Fibroblast of mammary gland (primary cell): ENCODE measurements at places on chromosomes 12 and 14.

DNA sequence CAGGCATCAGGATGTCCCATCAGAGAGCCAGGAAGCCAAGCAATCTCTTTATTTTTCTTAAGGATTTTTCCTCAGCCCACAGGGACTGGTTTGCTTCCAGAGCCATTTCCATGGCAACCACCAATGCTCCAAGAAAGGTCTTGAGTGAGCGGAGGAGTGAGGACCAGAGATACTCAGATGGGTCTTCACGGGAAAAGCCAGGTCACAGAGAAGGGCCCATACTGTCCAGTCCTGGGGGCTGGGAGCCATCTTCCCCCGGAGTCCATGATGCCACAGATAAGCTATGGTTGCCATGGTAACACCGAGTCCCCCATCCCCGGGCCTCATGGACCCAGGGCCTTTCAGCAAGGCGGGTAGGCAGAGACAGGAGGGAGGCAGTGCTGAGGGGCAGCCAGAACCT is 28.6 kb downstream of the CMKLR1 start:
- DNase-seq, result peak; percentile 25

DNA sequence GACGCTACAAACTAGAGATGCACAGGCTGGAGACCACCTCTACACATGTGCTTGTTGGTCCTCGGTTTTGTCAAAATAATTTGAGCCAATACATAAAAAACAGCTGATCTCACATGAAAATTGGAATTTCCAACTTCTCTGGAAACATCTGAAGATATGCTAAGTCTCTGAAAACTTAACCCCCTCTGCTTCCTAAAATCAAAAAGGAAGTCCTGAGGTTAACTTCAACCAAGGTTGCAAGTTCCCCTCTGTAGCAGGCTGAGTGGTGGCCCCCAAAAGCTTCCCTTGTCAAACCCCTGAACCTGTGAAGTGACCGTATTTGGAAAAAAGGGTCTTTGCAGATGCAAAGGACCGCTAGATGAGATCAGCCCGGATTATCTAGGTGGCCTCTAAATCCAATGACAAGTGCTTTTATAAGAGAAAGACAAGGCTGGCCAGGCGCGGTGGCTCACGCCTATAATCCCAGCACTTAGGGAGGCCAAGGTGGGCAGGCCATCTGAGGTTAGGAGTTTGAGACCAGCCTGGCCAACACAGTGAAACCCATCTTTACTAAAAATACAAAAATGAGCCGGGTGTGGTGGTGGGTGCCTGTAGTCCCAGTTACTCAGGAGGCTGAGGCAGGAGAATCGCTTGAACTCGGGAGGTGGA is 32.0 kb upstream of the VPS37B start:
- no peak for DNase-seq

- peak; percentile 5 for DNase-seq
These were observed 18.6 kb upstream of the CCDC198 start for GRCh38 chr14:57512220-57512619.

DNA sequence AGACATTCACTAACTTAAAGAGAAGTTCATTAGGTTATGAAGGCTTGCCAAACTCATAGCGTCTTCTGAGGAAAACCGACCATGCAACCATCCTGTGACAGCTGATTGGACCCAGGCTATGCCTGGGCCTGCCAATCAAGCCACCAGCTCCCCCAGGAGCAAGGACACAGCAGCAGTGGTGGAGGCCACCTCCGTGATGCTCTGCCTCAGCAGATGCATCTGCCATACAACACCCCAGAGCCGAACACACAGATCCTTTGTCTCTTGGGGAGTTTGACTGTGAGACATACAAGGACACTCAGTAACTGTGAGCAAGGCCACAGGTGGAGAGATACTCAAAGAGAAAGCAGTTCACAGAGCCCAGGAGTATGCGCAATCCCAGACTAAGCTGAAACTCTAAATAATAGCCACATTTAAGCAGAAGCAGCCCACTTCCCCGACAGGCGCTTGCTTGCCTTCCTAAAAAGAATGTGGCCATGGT is 10.0 kb upstream of the CNIH1 start:
- no peak for DNase-seq

GRCh38 chr12:20434996-20435395 is 66.7 kb downstream of the PDE3A start:
- peak; percentile 18 for DNase-seq

DNA sequence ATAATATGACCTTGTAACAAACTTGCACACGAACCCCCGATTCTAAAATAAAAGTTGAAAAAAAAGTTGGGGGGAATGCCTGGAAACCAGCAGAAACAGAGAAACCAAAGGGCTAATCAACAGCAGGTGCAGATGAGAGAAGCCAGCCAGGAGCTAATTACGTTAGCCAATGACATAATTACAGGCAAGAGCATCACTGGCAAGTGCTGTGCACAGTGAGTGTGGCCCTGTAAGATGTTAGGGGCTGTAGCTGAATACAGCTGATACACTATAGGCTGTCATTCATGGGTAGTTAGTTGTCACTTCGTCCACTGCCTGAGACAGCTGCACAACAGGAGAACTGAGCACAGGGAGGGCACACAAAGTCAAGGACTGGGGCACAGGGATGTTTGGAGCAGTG is 7.3 kb upstream of the FGF23 start:
- no peak for DNase-seq

DNA sequence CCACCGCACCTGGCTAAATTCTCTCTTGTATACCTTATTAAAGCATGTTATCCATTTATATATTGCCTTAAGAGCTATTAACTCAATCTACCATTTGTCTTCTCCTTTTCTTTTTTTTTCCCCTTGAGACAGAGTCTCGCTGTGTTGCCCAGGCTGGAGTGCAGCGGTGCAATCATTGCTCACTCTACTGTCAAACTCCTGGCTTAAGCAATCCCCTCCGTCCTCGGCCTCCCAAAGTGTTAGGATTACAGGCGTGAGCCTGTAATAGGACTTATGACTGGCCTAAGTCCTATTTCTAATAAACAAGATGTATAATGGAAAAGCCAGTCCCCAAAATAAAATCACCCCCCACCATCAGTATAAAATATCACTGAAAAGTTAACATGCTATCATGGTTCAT is 14.4 kb downstream of the SNX6 start:
- no peak for DNase-seq

DNA sequence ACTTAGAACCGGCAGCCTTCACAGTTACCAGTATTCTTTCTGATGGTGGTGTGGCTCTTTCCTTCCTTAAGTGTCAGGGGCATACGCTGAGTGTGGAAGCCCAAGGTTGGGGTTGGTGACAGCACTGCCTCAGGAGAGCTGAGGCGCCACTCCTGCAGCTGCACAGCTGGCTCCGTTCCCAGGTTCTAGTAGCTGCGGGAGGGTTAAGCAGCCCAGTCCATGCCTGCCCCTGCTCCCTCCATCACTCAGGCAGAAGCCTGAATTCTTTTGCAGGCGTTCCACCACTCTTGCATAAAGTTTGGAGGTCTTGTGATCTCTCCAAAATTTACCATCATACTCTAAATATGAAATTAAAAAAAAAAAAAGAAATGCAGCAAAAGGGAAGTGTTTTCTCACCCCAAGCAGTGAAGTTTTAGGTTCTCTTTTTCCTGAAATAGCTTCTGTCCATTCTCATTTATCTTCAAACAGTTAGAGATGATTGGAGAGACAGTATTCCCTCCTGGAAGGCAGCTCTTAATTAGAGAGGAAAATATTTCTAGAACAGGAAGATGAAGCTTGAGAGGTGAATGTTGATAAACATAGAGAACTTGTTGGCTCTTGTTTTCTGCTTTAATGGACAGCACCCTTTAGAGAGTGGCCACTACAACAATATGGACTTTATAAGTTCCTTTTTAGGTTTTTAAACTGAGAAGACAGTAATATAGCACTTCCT is 136.1 kb downstream of the FGD4 start:
- peak; percentile 73 for DNase-seq

DNA sequence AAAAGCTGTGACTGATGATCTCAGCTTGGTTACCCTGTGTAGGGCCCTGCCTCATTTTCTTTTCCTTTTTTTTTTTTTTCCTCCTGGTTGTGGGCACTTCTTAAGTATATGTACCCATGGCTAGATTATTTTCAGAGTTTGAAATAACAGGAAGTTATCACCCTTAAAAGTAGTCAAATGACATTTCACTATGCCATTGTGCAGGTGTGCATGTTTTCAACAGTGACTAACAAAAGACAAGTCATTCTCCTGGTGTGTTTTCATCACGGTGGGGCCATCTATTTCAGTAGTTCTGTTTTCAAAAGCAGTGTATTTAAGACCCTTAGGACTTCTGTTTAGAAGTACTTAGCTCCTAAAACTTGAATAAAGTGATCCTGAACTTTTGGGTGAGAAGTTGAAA is 15.0 kb downstream of the GABARAPL1 start:
- no peak for DNase-seq

DNA sequence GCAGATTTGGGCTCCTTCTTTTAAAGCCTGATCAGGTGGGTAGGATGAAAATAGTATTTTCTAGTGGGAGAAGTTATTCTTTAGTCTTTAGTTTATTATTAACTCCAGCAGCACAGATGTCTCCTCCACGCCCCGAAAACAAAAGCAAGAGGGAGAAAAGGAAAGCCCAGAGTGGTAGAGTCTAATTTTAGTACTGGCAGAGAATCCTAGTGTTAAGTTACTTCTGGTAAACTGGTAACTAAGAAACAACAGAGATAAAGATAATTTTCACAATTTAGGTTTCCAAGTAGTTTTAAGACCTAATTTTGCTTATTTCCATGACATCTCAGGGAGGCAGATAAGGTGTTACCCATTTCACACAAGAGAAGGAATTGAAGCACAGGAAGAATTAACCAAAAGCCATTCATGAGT is 16.3 kb downstream of the ATP5MC2 start:
- peak; percentile 18 for DNase-seq

DNA sequence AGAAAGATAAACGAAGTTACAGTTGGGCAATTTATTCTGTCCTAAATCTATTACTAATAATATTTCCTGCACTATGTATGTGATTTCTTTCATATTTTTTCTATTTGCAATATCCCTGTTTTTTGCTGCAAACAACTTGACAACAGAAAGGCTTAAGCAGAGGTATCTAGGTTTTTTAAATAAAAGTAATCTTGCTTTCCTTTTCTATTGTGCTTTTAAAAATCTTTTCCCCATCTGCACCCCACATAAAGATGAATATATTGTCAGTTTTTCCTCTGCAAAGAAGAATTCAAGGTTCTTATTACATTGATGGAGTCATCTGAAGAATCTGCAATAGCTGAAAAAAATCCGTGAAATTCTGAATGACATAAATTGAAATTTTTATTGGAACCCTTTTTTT is 502 bp upstream of the RALGAPA1 start:
- DNase-seq, result no peak
